Activated T-helper 2 cell treated with anti-CD3 and anti-CD28 coated beads, Interferon-gamma antibody, Interleukin-2, Interleukin-4, amounts not matched to agents 10 μg/mL and 5 μg/mL and 100 μg/mL, durations not matched to agents 14 hours and 24 hours and 36 hours (primary cell): ENCODE measurements at places on chromosomes 5 and 9.

DNA sequence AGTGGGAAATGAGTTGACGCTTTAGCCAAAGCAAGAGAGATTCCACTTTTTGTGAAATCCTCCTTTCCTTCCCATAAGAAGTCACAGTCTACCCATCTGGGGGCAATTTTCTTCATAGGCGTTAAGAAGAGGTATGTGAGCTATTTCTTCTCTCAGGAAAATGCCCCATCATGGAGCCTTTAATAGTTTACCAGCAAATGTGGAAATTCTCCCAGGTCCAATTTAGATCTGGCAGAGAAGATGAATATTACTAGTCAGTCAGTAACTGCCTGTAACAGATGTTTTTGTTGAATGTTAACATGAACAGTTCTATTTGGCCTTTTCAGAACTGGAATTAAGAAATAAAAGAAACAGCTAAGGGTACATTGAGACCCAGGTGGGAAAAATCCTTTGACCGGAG, 156.4 kb upstream of the RFX3 start:
- DNase-seq = no peak

DNA sequence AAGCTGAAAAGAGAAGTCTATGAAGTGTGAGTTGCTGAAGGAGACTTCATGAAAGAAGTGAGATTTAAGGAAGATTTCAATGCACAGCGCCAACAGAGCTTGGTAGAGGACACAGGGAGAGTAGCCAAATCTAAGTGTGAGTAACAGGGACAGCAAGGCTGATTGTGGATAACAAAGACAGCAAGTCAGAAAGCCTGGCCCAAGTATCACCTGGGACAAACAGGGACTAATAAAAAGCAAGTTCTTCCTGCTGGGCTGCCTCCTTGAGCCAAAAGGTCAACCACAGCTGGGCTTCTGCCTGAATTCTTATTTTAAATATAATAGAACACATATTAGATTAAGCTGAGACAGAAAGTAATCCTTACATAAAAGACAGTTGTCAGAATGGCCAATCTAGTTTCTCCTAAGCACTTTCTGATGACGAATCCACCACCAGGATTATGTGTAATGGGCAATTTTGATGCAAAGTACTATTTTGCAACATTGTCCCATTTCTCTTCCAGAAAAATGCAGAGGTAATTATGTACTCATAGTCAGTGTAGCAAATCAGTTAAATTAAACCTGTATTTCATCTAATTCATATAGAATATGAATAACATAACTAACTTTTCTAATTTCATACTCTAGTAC, 73.8 kb downstream of the MAPKAP1 start:
- no peak for DNase-seq

GRCh38 chr5:143110591-143110990, 292.9 kb downstream of the NR3C1 start:
- DNase-seq = no peak

DNA sequence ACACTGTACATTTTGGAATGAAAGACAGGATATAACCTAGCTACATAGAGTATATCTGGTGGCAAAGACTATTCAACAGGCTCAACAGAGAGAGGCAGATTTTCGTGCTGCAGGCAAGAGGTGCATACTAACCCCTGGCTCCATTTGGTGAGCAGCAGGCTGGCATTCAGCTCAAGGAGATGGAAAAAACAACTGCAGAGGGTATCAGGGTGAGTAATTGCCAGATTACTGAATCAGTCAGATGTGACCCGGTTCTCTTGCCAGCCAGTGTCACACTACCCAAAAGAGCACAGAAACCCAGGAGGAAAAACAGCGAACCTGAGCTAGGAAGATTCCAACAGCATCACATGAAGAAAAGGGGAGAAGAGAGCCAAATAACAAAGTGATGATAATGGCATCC, 130.4 kb upstream of the PRLR start:
- DNase-seq = no peak

DNA sequence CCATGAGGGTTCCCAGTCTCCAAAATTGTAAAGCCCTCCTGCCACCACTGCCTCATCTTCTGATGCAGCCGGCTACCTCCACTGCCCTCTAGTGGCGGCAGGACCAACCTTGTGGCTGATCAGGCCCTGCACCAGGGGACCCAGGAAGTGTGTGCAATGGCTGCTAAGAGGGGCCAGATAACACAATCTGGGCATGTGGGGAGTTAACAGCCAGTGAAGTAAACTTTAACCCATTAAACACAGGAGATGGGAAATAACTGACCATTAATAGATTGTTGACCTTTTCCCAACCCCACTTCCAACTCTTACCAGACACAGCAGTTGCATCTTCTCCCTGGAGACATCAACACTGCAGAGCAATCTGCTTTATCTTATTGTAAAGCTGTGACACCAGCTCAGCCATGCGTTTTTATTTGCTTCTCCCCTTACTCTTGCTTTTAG, 63.3 kb downstream of the FREM1 start:
- peak; percentile 36 for DNase-seq
